ENCODE measurements at places on chromosomes 7 and 10.

GRCh38 chr7:1725766-1726630, 55.9 kb downstream of the ELFN1 start:
- DNase-seq = no peak

DNA sequence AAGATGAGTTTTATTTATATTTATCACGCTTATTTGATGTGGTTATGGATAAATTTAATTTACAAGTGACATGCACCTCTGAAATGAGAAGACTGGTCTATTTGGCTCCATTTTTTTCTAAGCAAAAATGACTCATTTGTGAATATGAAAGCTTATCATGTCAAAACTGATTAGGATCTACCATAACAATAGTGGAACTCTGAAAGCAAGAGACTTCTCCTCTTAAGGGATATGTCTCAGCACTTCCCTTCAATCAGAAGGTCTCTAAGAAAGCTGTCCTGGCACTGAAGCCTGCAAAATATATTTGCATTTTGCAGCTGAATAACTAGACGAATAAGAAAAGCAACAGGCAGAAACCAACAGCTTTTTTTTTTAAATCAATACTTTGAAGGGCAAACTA, 12.7 kb downstream of the FAS start:
- DNase-seq = no peak

DNA sequence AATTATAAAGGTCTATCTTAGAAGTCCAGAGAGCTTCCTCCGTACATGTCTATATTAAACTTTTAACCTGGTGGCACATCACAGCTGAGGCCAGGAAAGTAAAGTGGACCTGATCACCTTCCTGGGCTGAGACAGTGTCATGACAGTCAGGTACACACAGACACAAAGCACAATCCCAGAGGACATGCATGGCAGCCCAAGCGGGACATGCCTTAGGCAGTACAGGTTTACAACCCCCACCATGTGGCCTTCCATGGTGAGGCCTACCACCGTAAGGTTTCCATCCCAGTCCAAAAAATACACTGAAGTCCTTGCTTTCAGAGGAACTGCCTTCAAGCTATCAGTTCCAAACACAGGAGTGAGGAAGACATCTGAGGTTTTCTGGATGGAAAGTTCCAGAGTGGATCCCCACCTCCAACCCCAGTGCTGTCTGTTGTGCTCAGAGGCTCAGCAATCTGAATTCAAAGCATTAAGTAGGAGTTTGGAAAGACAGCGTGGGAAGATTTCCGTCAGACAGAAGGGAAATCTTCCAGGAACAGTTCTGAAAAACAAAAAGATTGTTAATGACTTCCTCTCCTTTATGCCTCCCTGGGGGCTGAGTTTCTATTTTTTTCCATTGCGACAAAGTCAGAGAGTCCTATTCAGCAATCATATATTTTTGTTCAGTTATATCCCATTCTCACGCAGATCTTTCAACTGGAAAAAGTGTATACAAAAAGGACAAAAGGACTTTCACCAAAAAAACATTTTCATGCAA, 20.1 kb downstream of the IFIT3 start:
- peak; percentile 9 for DNase-seq

- no peak for DNase-seq
These were observed 67.4 kb downstream of the PCGF5 start for GRCh38 chr10:91287912-91288311.

DNA sequence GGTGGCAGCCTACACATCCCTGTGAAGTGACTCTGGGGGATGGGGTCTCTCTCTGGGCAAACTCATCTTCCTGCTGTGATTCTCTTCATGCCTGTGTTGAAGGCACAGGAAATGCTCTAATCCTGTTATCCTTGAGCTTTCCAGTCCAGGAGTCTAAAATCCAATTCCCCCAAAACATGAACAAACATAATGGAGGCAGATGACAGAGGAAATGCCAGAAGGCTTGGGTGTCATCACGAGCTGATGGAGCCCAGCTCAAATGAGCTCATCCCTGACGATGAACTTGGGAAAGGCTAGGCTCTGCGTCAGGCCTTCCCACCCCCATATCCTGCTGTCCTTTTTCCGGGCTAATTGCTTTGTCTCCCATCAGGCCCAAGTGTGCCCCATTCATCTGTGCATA, 165.9 kb upstream of the PODXL start:
- DNase-seq = no peak

- no peak for DNase-seq
These were observed 108.1 kb downstream of the GPR26 start for GRCh38 chr10:123774132-123774742.

GRCh38 chr7:66125052-66125694, 10.5 kb downstream of the CRCP start:
- no peak for DNase-seq

- no peak for DNase-seq
These were observed 26.5 kb downstream of the MRC1 start for GRCh38 chr10:17835688-17836087.

DNA sequence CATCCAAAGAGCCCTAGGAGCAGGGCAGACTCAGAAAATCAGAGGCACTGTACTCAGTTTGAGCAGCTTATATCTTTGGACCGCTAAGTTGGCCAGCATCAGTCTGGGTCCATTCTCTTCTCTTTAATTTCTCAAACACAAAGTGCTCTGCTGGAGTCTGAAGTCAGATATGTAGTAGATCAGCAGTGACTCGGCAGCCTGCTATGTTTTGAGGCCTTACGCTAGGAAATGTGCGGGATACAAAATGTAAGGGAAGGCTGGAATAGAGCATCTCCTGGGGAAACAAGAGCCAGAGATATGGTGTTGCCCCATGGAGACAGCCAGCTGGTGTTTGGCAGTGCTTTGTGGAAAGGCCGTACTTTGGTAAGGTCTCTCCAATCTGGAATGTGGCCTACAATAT, 60.6 kb upstream of the VKORC1L1 start:
- no peak for DNase-seq

GRCh38 chr7:18495412-18496340, at the start of gene HDAC9:
HDAC9 (plus strand) TSS chr7:18495749; CDS start chr7:18496303, 554 bp downstream.
- DNase-seq = peak; percentile 25

GRCh38 chr10:98609265-98609664, 162.5 kb upstream of the HPS1 start:
- no peak for DNase-seq

- DNase-seq = no peak
These were observed 36.7 kb upstream of the CRTAC1 start for GRCh38 chr10:98067165-98067564.

DNA sequence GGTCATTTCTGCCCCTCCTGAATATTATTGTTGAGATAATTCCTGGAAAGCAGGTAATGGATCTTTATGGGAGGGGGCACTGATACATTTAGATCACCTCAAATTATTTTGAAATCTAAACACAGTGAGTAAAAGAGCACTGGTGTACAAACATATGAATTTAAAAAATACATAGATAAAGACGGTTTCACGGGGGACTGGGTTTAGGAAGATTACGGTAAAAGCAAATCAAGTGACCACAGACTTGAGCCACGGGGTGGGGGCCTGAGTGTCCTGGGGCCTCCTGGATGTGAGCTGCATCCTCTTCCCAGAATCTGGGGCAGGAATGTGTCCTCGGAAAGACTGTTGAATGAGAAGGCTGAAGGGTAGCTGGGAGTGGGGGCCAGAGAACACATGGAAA, 219.1 kb upstream of the KLF6 start:
- DNase-seq = peak; percentile 10

DNA sequence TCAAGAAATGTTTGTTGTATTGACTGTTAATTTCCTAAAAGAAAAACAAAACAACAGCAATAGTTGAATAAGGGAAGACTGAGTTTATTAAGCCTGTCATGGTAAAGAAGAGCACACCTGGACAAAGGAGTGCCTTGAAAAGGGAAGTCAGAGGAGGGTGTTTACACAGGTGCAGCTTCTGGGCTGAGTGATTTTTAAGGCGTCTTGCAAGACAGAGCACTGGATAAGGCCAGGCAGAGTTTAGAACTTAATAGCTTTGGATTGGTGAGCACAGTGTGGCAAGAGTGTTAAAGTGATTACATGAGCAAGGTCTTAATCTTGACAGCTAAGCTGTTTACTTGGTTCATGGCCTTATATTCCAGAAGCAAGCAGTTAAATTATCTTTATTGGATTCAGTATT, 423.2 kb downstream of the CNTNAP2 start:
- peak; percentile 5 for DNase-seq

- no peak for DNase-seq
These were observed 164.6 kb downstream of the TRIL start for GRCh38 chr7:28793381-28794085.

DNA sequence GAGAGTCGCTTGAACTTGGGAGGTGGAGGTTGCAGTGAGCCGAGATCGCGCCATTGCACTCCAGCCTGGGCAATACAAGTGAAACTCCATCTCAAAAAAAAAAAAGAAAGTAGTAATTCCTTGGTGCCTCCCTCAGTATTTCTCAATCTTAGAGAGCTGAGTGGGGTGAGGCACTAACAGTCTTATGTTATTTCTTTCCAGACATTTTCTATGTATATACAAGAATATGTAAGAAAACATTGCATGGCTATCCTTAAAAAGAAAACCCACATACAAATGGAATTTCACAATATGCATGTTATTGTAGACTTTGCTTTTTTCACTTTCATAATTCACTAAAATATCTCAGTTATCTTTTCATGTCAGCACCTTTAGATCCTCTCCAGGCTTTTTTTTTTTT, 13.6 kb upstream of the SLF2 start:
- DNase-seq = no peak

DNA sequence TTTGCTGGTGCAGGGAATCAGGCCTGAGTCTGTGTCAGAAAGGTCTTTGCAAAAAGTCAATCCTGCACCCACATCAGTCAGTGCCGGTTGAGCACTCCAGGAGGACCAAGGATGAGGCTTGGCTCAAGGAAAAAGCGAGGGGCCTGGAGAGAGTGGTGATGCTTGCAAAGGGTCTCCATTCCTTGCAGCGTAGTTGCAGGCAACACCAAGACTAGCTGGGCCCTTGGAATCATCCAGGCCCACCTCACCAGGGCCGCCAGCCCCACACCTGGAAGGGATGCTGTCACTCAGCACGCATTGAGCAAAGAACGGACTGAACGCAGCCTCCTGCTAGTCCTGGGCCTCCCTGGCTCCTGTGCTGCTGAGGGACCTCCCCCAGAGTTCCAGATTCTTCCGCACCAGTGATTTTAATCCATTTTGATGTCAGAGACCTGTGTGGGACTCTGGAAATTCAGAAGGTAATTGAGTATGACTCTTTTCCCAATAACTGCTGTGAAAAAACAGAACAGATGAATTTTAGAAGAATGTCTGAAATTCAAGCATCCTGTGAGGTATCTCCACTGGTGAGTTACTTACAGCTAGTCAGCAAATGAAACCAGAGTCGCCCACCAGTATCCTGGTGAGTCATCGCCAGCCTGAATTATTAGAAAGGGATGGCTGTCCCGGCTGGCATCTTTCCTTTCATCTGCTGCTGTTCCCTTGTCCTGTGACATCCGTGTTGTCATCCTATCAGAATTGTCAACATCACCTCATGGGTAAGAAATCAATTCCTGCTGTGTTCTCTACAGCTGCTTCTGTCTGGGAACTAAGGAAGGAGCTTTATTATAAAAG, 150.8 kb upstream of the NPS start:
- no peak for DNase-seq

GRCh38 chr10:79434821-79435251, 10.6 kb downstream of the ZCCHC24 start:
- DNase-seq = no peak

- DNase-seq = no peak
These were observed 20.1 kb upstream of the PLEKHA1 start for GRCh38 chr10:122354383-122354782.

DNA sequence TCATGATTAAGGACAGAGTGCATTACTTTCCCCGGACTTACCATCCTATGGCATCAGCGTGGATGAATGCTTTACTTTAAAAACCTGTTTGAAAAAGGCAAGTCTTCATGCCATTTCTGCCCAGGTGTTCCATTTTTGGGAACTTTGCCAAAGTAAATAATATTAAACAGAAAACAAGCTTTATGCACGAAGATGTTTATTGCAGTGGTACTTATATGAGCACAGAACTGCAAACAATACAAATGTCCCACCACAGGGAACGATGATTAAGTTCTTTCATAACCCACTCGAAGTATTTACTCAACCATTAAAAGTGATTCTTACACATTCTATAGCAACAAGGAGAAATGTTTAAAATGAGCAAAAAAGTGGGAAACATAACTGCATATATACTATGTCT, 109.7 kb upstream of the GDF10 start:
- no peak for DNase-seq
